ENCODE measurements at places on chromosomes 11 and 22. TPM values are rescaled to one million over a fixed set of nuclear protein-coding genes. Genes with fewer than 3 reads are reported as not detected.
A peak's percentile ranks its signal among the peaks of the same experiment; 100 is the strongest.

GRCh38 chr11:73243093-73243485 is 25.0 kb downstream of the P2RY2 start:
- DNase-seq: no peak

DNA sequence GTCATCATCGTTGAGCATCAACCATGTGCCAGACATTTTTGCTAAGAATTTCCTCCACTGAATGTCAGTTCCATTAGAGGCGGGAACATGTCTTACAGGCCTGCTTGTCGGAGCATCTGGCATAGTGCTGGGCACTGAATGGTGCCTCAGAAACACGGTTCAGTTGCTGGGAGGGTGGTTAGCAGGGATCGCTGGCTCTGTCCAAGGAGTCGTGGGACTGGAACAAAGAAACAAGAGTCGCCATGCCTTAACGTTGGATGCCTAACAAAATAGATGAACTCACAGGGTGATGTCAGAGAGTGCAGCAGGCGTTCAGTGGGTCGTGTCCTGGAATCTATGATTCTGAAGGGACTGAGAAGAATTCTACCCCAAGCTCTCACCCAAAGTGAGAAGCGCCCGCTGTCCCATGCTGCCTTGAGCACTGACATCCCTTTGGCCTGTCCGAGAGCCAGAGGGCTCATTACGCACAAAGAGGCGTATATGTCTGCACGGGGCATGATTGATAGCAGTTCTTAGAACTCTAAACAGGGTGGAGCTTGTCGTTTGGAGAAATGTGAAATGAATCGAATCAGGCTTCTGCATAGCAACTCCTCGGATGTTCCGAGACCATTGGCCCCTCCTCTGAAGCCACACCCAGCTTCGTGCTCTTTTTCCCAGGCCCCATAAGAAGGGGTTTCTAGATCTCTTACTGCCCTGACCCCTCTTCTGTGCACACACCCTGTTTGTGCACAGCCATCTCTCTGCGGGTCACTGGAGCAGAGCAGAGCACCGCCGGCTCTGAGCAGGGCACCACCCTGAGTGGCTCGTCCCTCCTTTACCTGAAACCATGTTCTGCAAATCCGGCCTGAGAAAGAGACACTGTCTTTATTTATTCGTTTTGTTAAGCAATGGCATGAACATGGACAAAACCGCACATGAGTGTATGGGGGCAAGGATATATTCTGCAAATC is 113.1 kb upstream of the B3GAT1 start:
- no peak for DNase-seq

DNA sequence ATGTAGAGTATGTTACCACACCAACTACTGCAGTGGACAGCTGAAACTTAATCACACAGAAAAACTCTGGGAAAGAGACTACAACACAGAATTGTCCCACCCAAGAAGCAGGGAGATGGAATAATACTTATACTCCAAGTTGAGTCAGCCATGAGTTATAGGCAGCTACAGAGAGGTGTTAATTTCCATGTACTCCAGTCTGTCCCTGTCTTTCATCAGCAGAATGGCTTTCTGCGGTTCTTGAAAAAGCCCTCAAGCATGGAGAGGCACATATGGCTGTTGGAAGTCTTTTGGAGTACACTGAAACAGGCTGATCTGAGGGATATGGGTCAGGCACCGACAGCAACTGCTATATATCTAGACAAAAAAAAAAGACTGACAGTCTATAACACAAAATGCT is 219.5 kb downstream of the DLG2 start:
- no peak for DNase-seq

DNA sequence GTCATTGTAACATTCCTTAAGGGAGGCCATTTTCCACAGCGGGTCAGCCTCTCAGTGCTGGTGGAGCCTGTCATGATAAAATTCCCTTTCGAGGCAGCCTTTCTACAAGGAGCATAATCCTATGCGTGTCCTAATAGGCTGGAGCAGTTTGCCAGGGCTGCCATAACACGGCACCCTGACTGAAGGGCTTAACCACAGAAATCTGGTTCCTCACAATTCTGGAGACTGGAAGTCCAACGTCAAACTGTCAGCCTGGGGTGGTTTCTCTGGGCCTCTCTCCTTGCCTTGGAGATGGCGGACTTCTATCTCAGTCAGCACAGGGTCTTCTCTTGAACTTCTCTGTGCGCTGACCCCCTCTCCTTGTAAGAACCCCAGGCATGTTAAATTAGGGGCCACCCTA is 1.4 kb upstream of the RGL4 start:
- no peak for DNase-seq

DNA sequence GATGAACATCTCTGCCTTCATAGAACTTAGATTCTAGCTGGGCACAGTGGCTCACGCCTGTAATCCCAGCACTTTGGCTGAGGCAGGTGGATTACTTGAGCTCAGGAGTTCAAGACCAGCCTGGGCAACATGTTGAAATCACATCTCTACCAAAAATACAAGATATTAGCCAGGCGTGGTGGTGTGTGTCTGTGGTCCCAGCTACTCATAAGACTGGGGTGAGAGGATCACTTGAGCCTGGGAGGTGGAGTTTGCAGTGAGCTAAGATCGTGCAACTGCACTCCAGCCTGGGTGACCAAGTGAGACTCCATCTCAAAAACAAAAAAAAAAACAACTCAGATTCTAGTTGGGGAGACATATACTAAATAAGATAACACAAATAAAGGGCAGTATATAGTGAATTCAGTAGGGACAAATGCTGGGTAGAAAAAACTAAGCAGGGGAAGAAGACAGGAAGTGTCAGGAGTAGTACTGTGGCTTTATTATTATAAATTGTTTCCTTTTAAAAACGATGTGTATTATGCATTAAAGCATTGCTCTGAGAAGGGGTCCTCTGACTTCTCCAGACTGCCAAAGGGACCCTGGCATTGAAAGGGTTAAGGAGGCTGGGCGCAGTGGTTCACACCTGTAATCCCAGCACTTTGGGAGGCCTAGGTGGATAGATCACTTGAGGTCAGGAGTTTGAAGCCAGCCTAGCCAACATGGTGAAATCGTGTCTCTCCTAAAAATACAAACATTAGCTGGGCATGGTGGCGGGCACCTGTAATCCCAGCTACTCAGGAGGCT is 46.7 kb downstream of the PACS1 start:
- no peak for DNase-seq

DNA sequence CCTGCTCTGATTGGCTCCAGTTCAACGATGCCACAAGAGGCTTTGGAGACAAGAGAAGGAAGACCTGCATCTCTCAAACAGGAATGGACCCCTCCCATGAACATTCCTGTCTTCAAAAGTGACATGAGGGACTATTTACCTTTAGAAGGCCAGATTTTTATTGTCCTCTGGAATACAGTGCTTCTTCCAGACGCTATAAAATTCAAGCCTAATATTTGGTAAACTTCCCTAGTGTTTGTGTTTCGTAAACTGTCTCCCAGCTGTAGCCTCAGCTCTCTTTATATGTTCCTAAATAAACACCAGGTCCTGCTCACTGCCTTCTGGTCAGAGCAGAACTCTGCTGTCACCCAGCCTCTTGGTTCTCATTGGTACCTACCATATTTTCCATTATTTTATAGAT is 157.8 kb downstream of the CCDC34 start:
- DNase-seq: no peak

GRCh38 chr11:128455766-128456165 is 131.6 kb downstream of the ETS1 start:
- no peak for DNase-seq

- DNase-seq: peak; percentile 89
Observed at GRCh38 chr11:114416441-114416961, 16.0 kb downstream of the RBM7 start.

DNA sequence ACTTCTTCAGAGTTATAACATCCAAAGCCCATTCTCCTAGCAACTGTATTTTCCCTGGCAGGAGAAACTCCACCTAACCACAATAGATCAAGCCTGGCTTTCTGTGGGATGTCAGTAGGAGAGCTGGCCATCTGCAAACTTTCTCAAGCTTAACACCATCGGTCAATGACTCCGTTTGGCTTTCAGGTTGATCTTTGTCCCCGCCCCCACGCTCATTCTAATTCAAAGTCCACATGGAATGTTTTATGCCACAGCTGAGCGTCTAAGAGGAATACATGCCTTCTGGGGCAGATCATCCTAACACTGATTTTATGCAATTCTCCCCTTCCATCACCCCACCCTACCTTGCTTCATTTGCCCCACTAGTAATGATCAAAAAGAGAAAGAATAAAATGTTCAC is 4.8 kb downstream of the GVQW3 start:
- no peak for DNase-seq

GRCh38 chr11:73469401-73469800 is 93.2 kb downstream of the RELT start:
- no peak for DNase-seq

- no peak for DNase-seq
Observed at GRCh38 chr22:46146329-46146728, 4.0 kb upstream of the PPARA start.

DNA sequence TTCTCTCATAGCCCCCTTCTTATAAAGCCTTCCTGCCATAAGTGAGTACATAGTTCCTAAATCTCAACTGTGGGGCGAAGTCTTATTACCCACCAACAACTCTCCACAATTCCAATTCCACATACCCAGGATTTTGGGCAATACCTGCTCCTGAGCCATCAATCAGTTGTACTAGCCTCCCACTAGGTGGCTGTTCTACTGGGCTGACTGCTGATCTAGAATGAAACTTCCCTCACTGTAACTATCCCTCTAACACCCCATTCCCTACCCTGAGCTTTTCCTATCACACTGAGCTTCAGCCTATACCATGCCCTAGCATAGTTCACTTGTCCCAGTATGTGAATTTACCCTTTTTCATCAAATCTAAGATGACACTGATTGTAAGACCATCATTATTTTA is 52.5 kb downstream of the RRAS2 start:
- DNase-seq: no peak

- DNase-seq: no peak
Observed at GRCh38 chr11:121207485-121208115, 85.0 kb upstream of the SC5D start.

DNA sequence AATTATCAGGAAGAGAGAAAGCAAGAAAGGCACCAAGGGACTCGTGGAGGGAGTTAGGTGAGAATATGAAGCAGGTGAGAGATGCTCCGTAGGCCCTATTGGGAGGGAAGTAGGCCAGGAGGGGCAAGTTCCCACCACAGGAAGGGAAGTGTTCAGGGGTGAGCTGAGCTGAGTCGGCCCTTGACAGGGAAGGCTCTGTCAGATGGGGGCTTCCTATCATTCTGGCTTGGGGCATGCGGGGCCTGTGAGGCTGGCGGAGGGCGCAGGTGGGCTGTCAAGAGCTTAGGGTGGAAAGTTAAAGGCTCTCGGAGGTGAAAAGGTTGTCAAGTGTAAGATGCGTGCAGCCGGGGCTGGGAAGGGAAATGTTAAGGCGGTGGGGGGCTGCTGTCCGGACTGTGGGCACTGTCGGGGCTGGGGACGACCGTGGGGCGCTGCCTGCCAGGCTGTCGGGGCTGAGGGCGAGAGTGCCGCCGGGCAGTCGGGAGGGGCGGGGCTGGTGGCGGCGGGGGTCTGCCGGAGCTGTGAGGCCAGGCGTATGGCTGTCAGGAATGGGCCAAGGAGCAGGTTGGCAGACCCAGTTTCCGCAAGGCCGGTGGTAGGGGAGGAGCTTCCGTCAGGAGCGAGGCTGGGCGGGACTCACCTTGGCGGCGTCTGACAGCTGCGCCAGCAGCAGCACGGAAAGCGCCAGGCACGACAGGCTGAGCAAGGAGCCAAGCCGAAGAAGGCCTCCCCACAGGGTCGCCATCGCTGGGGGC is 496 bp downstream of the TMEM9B start:
- no peak for DNase-seq

- no peak for DNase-seq
Observed at GRCh38 chr11:2862395-2863275, 22.9 kb downstream of the CDKN1C start.

- DNase-seq: no peak
Observed at GRCh38 chr11:45518141-45518832, 147.1 kb downstream of the CHST1 start.

- no peak for DNase-seq
Observed at GRCh38 chr22:46734830-46735453, 3.1 kb downstream of the CERK start.

DNA sequence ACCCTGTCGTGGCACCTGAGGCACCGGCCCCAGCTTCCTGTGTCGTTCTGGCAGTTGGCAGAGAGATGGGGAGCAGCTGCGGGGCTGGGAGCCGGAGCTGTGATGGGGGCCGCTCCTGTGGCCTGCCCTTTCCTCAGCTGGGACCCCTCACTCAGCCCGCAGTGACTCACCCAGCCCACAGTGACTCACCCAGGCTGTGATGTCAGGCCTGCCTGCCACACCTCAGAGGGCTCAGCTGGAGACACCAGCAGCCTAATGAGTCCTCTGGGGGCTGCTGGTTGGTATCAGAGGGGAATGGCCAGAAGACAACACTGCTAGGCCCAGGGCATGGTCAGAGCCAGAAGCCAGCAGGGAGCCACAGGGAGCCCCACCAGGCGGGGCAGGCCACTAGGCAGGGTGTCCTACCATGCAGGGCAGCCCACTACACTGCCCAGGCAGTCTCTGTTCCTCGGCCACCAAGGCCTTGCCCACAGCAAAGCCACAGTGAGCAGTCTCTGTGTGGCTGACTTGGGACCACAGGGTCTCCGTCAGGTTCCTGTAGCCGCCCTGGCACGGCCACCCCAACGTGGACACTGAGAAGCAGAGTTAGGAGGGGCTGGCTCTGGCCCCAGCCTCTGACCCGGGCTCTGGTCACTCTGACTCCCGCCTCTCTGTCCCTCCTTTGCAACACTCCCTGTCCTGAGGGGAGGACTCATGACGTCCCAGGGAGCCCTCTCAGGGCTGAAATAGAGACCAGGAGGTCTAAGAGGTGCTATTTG is 4.2 kb upstream of the FXYD2 start:
- peak; percentile 64 for DNase-seq

DNA sequence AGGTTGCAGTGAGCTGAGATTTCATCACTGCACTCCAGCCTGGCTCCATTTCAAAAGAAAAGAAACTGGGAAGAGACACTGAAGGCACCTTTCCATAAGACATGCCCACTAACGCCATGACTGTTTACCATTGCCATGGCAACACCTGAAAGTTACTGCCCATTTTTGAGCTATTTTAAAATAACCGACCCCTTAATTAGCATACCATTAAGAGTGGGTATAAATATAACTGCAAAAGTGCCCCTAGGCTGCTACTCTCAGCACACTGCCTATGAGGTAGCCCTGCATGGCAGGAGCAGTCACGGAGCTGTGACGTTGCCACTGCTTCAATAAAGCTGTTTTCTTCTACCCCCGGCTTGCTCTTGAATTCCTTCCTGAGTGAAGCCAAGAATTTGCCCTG is 9.9 kb upstream of the RNASEH2C start:
- DNase-seq: no peak

The PHF21B gene
- polyA plus RNA-seq: not detected

The TSSC4 gene
- 23.4 TPM for polyA plus RNA-seq

The COMT gene
- polyA plus RNA-seq: 362 TPM

The DGCR6 gene
- 1.1 TPM for polyA plus RNA-seq

The TMEM184B gene
- 41.1 TPM for polyA plus RNA-seq

The SLC1A2 gene
- not detected for polyA plus RNA-seq

The HEPHL1 gene
- polyA plus RNA-seq: 48.7 TPM

The C11orf42 gene
- not detected for polyA plus RNA-seq

The GRM5 gene
- not detected for polyA plus RNA-seq

The CWF19L2 gene
- polyA plus RNA-seq: 2.2 TPM

The CHEK2 gene
- 23.4 TPM for polyA plus RNA-seq

The SLC22A8 gene
- not detected for polyA plus RNA-seq

The CCDC188 gene
- 0.29 TPM for polyA plus RNA-seq

The CSF2RB gene
- not detected for polyA plus RNA-seq
